ENCODE measurements at places on chromosomes 12 and 14.

DNA sequence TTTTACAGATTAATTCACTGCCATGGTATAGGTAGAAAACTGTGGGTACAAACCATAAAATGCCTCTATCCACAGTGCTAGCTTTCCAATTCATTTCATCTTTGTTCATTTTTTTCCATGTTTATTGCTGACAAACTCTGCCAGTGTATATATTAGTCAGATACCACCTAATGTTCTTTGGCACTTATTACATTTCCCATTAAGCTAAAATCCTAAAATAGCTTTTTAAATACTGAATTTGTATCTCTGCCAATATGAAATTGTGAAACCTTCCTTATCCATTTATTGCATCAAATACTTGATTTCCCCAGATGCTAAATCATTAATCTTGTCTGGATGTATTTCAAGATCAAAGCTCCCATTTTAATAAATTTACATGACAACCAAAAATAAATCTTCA lies 150.1 kb upstream of the FSCB start:
- no peak for DNase-seq

- no peak for DNase-seq
Observed at GRCh38 chr14:25108291-25108690, 58.3 kb upstream of the STXBP6 start.

DNA sequence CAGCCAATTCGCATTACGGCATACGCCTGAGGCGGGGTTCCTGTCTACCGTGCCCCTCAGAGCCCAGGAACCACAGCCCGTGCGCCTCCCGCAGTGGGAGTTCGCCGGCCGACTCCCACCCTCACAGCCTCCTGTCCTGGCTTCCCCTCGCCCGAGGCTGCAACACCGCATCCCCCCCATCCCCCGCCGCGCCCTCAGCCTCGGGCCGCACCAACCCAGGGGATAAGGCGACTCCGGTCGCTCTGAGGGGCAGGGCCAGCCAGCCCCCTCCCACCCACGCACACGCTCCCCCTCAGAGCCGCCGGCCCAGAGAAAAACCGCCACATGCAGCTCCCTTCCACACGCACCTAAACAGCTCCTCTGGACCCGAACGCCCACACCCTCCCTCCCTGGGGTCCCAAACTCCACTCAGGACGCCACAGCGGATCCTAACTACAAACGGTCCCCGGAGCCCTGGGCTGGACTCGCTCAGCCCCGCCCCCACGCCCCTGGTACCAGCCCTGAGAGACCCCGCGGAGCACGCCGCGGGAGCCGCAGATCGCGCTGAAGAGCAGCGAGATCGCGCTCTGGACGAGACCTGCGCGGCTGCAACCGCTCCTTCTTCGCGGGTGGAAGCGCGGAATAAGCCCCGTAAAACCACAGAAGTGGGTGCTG lies at the start of gene C14orf39:
Gene C14orf39 (minus strand): TSS at position 466 of the 654 bp plus-strand sequence. CDS start 985 bp downstream, outside the sequence.
- DNase-seq, result no peak

- no peak for DNase-seq
Observed at GRCh38 chr14:78666336-78667056, 496.3 kb downstream of the NRXN3 start.

DNA sequence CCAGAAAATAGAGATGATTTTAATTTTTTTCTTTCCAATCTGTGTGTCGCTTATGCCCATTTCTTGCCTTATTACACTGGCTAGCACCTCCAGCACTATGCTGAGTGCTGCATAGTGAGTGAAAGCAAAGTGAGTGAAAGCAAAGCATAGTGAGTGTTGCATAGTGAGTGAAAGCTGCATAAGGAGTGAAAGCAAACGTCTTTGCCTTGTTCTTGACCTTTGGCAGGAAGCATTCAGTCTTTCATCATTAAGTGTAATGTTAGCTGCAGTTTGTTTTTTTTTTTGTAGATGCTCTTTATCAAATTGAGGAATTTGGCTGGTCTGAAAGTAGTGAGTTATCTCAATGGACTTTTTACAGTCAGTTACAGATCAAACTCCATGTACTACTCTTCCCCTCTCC lies 6.9 kb upstream of the CORO1C start:
- DNase-seq, result no peak

- DNase-seq, result no peak
Observed at GRCh38 chr12:129069886-129070285, 216.6 kb downstream of the GLT1D1 start.

Measured in right atrium auricular region (tissue), 2 donors.